ENCODE measurements at places on chromosomes 1 and 21.

DNA sequence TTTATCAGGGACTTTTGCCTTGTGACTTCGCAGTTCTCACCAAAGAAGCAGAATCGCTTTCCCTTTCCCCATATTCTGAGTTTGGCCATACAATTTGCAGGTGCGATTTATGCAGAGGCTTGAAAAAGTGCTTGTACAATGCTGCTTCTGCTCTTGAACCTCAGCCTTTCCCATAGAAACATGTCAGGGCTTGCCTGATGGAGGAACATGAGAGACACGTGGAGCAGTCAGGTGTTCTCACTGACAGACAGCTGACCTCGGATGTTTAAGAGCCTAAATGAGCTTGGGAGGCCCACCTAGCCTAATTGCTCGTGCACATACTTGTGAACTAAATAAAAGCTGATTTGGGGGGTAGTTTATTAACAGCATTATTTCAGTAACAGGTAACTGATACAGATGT is 290.0 kb downstream of the S1PR1 start:
- no peak for DNase-seq

- no peak for DNase-seq
Measured at GRCh38 chr1:226494092-226494609, 54.4 kb upstream of the STUM start.

DNA sequence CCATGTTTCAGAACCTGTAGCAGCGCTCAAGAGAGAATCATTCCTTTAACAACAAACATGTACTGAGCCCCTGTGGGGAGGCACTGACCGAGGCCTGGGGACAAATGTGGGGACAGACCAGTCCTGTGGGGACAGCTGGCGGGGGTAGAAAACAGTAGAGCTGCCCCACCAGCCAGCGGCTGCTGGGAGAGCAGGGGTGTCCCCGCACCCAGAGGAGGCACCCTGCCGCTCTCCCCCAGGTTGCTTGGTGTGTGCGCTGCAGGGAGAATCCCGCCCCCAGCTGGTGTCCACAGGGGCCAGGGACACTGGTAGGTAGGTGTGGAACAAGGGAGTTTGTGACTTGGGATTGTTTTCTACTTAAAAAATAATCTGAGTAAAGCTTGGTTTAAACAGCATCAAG is 62.1 kb downstream of the ADARB1 start:
- DNase-seq = no peak

GRCh38 chr1:214546886-214547641 is 4.3 kb downstream of the PTPN14 start:
- no peak for DNase-seq

DNA sequence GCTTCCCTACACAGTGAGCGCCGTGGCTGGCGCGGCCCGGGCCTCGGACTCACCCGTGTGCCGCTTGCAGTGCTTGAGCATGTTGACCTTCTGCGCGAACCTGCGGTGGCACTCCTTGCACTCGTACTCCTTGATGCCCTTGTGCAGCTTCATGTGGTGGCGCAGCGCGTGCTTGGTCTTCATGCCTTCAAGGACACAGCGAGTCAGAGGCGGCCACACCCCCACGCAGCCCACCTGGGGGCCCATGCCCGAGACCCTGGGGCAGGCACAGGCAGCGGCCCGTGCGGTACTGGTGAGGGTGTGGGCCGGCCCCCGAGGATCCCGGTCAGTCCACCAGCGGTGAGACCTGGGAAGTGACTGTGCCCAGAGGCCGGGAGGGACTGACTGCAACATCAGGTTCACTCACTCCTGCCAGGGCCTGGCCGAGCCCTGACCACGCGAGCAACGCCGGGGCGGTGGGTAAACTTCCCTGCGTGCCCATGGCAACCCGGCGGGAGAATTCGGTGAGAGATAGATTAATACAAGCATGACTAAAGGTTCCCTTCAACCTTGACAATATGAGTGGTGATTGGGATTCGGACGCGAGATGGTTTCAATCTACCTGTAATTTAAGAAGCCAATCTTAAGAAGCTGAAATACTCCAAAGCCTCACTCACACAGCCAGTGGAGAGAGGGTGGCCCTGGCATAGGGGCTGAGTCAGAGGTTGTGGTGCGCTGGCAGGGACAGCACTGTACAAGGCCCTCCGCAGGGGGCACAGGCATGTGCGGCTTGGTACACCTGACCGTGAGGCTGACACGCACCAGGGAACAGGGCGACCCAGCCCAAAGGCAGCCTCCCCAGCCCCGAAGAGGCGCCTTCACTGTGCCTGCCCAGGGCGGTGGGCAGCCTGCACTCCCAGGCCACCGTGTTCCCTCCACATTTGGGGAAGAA is 49.1 kb upstream of the RIPK4 start:
- DNase-seq = no peak

DNA sequence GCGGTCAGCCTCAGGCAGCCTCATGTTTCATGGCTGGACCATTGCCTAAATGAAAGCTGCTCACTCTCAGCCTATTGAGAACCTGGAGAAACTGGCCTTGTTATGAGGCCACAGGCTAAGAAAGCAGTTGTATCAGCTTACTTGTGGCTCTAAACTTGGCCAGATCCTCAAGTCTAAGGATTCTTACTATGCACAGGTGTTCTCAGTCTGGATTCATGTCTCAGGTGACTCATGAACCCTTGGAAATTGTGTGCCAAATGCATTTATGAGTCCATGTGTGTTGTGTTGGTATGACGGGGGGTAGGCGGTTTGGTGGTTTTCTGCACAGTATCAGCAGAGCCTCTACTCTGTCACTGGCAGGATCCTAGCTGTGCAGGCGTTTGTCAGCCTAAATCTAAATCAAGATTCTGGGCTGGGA is 90.4 kb downstream of the ROR1 start:
- no peak for DNase-seq

DNA sequence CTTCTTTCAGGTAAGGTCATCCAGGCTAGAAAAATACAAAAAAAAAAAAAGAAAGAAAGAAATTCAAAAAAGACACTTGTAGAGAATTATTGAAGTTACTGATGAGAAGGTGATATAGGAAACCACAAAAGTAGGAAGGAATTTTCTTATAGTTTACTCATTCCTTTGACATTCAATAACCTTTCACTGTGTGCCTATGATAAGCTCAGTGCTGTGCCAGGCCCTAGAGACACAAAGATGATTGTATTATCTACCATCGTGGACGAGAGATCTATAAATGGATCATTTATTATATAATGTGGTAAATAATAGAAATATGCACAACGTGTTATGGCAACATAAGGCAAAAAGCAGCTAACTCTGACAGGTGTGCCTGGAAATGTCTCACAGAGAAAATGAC is 109.6 kb upstream of the NGF start:
- no peak for DNase-seq

DNA sequence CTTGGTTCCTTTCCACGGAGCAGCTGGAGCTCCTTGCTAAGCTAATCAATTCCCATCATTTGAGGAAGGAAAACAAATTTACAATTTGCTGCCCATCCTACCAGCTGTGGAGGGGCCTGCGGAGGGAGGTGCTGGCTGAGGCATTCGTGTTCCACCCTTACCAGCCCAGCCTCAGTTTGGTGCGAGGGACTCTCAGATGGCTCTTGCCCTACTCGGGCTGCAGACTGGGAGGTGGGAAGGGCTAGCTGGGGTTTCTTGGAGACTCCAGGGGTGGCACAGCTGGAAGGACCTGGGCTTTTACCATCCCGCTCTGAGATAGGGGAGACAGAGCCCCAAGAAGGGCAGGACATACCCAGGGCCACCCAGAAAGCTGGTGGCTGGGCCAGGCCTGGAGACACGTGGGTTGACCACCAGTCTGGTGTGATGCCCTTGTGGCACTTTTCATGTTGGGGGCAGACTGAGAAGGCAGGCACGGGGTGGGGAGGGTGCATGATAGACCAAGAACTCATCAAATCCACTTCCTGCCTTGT is 17.7 kb downstream of the DISP3 start:
- DNase-seq = no peak

- no peak for DNase-seq
Measured at GRCh38 chr1:78072216-78072615, 26.4 kb downstream of the GIPC2 start.

DNA sequence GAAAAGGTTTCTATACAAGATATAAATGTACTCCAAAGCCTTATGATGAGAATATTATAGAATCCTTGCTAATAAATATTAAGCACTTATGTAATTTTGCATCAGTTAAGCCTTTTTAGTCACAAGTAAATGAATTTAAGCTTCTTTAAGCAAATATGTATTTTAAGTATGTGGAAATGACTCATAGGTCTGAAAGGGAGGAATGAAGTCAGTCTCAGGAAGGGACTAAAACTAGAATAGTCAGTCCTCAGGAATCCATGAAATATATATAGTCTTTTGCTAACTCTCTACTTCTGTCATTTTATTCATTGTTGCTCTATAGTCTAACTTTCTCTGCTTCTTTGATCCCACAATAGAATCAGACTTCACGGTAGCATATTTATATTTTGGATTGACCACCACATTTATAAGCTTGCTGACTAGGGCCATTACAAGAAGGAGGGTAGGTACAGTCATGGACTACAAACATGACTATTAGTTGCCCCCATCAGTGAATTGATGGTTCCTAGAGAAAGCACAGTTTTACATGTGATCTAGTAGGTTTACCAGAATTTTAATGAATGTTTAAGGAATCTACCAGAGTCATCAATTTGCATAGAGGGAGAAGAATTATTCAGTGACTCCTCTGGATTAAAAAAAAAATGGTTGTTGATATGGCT is 20.2 kb upstream of the RABGGTB start:
- no peak for DNase-seq

GRCh38 chr1:38131024-38131585 is 84.5 kb upstream of the POU3F1 start:
- DNase-seq = no peak

DNA sequence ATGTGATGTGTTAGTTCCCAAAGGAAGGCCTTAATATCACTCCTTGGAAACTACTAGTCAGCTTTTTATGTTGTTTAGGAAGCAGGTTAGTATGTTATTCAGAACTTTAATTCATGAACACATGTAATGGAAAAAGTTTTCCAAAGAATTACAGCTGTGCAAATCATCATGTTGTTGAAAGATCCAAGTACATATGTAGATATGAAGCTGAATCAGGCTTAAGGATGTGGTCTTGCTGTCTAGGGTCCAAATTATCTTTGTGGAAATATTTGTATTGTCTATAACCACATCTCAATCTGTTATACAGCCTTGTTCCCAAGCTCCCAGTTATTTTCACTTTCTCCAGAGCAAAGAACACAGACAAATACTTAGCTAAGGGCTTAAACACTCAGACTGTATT is 231.6 kb downstream of the TPR start:
- no peak for DNase-seq

GRCh38 chr1:199733125-199733524 is 294.4 kb upstream of the NR5A2 start:
- DNase-seq = no peak

GRCh38 chr1:235946571-235946981 is 79.9 kb upstream of the LYST start:
- no peak for DNase-seq

- DNase-seq = no peak
Measured at GRCh38 chr1:162984699-162985098, 84.5 kb upstream of the RGS4 start.

DNA sequence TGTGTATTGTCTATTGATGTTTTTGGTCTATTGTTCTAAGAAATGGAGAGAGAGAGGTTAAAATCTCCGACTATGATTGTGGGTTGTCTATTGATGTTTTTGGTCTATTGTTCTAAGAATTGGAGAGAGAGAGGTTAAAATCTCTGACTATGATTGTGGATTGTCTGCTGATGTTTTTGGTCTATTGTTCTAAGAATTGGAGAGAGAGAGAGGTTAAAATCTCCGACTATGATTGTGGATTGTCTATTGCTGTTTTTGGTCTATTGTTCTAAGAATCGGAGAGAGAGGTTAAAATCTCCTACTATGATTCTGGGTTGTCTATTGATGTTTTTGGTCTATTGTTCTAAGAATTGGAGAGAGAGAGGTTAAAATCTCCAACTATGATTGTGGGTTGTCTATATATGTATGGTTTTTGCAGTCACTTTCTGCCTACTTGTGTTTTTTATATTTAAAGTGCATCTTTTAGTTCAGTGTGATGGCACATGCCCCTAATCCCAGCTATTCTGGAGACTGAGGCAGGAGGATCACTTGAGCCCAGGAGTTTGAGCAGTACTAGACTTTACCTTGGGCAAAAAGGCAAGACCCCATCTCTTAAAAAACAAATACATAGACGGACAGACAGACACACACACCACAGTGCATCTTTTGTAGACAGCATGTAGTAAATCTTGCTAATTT is 16.2 kb downstream of the C1orf159 start:
- DNase-seq = no peak

DNA sequence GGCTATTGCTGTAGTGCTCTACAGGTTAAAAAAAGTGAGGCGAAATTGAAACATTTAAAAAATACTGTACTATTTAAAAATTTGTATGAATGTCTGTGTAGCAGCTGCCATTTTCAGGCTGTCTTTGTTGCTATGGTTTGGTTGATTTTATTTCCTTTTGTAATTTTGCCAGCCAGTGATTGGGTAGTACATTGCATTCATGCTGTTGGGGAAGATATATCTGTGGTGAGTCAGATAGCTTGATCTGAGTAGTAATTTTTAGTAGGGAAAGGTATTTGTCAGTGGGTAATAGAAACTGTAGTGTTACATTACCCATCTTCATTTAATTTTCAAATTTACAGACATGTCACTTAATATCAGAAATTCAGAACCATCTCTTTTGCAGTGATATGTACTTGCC is 15.0 kb downstream of the NFIA start:
- no peak for DNase-seq

DNA sequence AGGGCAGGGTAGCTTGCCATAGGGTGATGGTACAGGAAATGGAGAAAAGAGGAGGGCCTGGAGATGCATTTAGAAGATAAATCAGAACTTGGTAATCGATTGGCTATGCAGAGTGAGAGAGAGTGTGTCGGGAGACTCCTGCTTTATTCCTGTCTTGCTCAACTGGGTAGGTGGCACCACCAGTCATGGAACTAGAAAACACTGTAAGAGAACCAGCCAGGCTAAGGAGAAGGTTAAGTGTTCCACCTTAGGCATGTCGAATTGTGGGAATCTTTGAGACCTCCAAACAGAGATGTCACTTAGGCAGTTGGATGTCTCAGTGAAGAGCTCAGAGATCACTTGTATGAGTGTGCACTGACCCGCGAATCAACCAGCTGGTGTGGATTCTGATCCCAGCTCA is 28.7 kb upstream of the RD3 start:
- no peak for DNase-seq

GRCh38 chr1:200333329-200333728 is 76.5 kb downstream of the ZNF281 start:
- DNase-seq = no peak

DNA sequence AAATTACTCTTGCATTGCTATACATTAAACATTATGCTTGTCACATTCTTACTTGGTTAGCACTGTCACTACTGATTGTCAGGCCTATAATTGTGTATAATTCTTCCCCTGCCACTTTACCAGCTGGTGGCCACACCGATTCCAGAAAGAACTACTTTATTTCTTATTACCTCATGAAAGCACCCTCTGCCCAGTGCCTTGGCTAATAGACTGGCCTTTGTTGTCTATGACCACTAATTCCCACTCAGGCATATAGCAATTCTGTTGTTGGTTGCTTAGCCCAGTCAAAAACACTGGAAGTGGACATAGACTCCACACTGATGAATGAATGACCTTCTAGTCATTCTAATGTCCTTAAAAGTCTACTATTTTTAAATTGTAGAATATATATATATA is 35.6 kb downstream of the MRPL39 start:
- no peak for DNase-seq

GRCh38 chr21:34073749-34074282 is 438 bp downstream of the MRPS6 start:
- peak; percentile 21 for DNase-seq
